ENCODE measurements at places on chromosomes 6 and 20. TPM values are rescaled to one million over a fixed set of nuclear protein-coding genes. Genes with fewer than 3 reads are reported as not detected.
A peak's percentile ranks its signal among the peaks of the same experiment; 100 is the strongest.

DNA sequence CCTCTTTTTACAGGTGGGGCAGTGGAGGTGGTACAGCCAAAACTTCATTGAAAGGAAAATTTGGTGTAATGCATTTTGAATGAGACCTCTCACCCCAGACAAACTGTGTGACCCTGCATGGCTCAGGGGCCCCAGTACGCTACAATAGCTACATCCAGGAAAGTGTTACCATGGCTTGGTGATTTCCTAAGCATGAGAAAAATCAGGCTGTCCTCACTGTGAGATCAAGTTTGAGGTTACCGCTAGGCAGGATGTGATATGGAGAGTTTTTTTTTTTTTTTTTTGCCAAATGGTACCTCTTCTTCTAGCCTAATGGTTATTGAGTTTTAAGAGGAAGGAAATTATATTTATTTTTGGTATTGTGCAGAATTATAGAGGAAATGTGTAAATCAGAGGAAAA is 305.3 kb downstream of the CD83 start:
- no peak for DNase-seq

DNA sequence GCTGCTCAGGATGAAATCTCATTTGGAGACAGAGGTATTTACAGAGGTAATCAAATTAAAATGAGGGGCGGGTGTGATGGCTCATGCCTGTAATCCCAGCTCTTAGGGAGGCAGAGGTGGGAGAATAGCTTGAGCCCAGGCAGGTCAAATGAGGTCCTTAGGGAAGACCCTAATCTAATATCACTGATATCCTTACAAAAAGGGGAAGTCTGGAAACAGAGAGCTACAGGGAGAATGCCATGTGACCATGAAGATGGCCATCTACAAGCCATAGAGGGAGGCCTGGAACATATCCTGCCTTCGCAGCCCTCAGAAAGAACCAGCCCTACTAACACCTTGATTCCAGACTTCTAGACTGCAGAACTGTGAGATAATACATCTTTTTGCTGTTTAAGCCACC is 8.3 kb downstream of the MTCL3 start:
- no peak for DNase-seq

DNA sequence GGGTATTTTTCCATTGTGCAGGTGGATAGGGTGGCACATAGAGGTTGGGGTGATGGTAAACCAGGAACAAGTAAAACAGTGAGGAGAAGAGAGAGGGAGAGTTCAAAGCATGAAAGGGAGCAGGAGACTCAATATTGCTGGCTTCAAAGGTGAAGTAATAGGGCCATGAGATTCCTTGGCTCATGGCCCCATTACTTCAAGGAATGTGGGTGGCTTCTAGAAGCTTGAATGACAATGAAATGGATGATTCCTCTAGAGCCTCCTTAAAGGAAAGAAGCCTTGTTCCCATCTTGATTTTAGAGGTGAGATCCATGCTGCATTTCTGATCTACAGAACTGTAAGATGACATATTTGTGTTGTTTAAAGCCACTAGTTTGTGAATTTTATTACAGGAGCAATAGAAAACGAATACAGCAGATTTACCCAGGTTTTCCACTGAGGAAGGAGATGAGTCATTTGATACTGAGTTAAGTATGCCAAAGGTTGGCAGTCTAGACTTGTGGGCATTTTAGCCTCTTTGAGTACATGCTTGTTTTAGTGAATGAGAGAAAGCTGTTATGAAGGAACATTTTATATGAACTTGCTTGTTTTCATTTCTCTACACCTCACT is 110.4 kb downstream of the PLCB4 start:
- DNase-seq: peak; percentile 87

DNA sequence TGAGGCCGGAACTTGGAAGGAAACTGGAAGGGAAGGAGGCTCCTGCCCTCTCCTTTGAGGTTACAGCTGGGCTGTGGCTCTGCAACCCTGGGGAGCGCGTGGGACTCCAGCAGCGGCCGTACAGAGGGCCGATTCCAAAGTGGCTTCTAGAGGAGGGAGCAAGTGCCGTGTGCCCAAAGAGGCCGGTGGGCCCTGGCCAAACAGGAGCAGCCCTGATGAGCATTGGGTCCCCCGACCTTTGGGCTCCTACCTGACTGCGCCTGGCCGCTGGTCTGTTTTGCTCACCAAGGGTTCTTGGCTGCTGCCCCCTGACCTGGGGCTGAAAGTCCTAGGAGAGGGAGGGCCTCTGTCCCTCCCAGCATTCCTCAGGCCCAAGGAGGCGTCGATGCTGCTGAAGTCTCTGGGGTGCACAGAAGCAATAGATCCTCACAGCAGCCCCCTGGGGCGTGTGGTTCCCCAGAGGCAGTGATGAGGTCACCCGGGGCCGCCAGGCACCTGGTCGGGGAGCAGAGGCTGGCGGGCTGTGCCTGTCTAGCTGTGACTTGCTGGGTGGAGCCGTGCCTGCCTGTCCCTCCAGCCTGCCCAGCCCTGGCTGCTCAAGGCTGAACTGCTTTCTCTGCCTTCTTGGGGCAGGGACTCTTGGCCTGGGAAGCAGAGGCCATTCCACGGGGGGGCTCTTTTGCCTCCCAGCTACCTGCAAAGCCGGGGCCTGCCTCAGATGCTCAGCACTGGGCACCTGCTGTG is 9.8 kb downstream of the RBM38 start:
- DNase-seq: no peak

Gene TRIM10
- under 0.01 TPM for total RNA-seq

- DNase-seq: no peak
These were observed 1.1 kb upstream of the AFG1L start for GRCh38 chr6:108293527-108294296.

Gene NAA20
- total RNA-seq: 57.0 TPM

- no peak for DNase-seq
These were observed 270.3 kb downstream of the LAMA2 start for GRCh38 chr6:129153257-129153656.

DNA sequence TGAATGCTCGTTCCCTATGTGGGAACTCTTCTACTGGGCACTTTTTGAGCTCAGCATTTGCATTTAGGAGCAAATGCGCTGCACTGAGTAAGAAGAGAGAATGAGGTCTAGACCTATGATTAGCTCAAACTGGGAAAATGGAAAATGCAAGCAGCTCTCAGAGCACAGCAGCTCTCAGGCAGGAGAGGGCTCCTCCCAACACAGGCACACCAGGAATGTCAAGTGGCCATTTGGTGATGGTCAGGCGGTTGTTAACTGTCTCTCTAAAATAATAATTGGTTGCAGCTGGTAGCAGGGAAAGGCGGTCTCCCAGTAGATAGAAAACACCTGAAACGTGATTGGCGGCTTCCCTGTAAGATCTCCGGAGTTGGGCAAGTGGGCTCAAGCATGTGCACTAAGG is 162.0 kb upstream of the ECI2 start:
- DNase-seq: no peak

- no peak for DNase-seq
These were observed 84.2 kb downstream of the TRERF1 start for GRCh38 chr6:42367353-42368011.

Gene HLA-C
- 140 TPM for total RNA-seq

DNA sequence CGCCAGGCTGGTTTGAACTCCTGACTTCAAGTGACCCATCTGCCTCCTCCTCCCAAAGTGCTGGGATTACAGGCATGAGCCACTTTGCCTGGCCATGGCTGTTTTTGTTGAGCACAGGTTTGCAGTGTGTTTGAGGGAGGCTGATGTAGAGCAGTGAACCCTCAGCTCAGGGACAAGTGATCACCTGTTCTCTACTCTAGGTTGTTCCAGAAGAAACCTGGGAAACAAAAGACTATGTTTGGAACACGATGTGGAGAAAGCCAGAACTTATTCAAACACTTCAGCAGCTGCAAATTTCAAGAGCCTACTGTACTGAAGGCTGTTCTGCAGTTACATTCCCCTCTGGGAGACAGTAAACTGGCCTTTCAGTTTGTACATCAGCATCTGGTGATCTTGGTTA is 4.7 kb downstream of the TULP1 start:
- DNase-seq: no peak

Gene OVOL2
- 2.1 TPM for total RNA-seq

DNA sequence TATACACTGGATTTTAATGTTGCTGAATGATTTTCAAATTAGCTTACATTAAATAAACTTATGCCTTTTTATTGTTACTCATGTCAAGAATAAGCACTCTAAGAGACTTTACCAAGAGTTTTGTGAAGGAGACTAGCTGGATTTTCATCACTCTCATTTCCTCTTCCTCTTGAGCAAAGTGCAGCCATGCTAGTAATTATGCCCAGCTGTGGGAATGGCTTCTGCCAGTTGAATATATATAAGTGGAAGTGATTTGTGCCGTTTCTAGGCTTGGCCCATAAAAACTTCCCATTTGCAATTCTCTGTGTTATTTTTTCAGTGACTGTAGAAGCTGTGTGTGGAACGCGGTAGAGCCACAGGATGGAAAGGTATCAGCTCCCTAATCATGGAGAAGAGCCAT is 255.8 kb downstream of the HDGFL1 start:
- DNase-seq: peak; percentile 26

GRCh38 chr20:32512047-32512385 is 73.1 kb downstream of the NOL4L start:
- no peak for DNase-seq

- DNase-seq: no peak
These were observed 20.6 kb upstream of the CSNK2A1 start for GRCh38 chr20:564192-564591.

DNA sequence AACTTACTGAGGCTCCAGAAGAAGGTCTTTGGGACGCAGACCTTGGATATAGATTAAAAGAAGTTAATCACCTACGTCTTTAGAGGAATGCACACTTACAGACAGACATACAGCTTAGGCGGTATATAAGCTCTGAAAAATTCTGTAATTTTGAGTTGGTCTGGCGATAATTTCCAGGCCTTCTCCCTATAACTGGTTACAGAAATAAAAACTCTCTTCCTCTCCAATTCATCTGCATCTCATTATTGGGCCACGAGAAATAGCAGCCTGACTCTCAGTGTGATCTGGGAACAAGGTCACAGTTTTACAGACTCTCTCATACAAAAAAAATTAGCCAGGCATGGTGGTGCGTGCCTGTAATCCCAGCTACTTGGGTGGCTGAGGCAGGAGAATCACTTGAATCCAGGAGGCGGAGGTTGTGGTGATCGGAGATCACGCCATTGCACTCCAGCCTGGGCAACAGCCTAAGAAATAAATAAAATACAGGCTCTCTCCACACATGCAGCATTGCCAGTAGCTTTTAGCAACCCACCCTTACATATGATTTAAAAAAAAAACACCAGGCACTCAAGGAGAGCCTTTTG is 4.7 kb downstream of the ZBTB24 start:
- no peak for DNase-seq

- no peak for DNase-seq
These were observed 537.7 kb downstream of the KIF16B start for GRCh38 chr20:16035576-16035975.

- DNase-seq: no peak
These were observed 184.2 kb downstream of the ANKRD60 start for GRCh38 chr20:58044286-58044685.

GRCh38 chr20:60249436-60249835 is 291.2 kb downstream of the CDH26 start:
- DNase-seq: peak; percentile 83

Gene OTOR
- total RNA-seq: not detected

Gene SLC12A5
- total RNA-seq: 0.17 TPM

- DNase-seq: no peak
These were observed 39.4 kb downstream of the PRDM13 start for GRCh38 chr6:99645986-99646385.

Gene VSTM2L
- 8.0 TPM for total RNA-seq

DNA sequence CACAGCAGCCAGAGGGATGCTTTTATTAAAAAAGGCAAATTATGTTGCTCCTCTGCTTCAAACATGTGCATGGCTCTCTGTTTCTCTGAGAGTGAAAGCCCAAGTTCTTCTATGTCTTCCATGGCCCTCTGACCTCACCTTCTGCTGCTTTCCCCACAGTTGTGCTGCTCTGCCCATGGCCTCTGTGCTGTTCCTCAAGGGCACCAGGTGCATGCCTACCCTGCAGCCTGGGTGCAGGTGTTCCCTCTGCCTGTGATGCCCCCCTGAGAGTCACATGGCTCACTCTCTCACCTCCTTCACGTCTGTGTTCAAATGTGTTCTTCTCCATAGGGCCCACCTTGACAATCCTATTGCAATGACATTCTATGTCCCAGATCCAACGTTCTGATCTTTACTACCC is 477.0 kb upstream of the CHD6 start:
- no peak for DNase-seq

GRCh38 chr6:86683132-86683908 is 254.0 kb upstream of the HTR1E start:
- DNase-seq: no peak

Gene MED23
- 46.3 TPM for total RNA-seq
